ENCODE measurements at places on chromosomes 13 and 19.

DNA sequence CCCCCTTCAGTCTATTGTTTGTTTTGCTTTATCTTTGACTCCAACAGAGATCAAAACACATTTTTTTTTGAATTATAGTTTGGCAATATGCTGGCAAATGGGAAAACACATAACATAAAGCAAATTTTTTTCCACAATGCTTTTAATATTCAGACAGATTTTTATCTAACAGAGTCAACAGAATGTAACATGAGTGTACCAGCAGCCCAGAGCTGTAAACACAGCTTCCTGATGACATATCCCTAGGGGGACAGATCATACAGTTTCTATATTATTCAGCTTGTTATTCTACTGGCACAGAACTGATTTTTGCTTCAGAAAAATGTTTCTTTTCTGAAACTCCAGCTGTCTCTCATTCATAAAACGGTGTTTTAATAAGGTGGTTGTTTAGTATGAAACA lies 168.8 kb downstream of the OLFM4 start:
- DNase-seq, result no peak

- no peak for DNase-seq
These were observed 10.8 kb downstream of the WASF3 start for GRCh38 chr13:26568132-26568815.

DNA sequence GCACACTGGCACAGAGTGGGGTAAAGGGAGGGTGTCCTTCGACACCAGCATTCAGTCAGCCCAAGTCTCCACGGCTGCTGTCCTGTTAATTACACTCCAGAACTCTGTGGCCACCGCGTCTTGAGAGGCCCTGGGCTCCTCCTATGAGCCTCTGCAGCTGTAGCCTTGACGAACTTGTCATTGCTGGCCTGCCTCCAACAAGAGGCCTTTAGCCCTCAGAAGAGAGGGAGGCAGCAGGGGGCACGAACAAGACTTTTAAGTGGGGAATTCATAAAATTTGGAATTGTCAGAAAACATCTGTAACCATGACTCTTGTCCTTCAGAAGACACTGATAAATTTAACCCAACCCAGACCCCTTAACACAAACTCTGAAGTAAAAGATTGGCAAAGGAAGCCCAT lies 241.9 kb downstream of the UQCRFS1 start:
- DNase-seq, result no peak

- no peak for DNase-seq
These were observed 4.2 kb upstream of the ICAM1 start for GRCh38 chr19:10266706-10267105.

DNA sequence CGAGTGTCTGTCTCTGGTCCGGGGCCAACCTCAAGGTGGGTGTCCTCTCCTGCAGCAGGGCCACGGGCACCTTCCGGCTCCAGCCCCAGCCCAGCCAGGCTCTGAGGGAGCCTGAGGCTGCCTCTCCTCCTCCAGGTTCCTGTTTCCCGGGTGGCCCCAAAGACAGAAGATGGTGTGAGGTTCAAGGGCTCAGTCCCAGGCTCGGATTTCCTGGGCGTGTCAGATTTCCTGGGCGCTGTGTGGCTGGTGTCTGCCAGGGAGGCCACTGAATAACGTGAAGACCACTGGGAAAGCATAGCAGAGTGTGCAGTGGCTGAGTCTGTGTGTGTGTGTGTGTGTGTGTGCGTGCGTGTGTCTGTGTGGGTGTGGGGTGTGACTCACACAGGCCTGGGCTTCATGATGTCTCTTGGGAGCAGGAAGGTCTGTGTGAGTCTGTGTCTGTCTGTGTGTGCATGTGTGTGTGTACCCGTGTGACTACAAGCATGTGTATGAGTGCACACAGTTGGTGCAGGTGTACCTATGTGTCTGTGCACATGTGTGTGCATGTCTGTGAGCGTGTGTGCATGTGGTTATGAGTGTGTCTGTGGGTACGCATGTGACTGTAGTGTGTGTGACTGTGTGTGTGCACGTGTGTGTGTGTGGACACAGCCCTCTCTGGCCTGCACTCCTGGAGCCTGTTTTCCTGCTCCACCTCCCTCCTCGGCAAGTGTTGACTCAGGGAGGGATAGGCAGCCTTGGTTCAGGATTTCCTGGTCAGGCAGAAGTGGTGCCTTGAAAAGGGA lies 28.3 kb downstream of the CEBPA start:
- no peak for DNase-seq

DNA sequence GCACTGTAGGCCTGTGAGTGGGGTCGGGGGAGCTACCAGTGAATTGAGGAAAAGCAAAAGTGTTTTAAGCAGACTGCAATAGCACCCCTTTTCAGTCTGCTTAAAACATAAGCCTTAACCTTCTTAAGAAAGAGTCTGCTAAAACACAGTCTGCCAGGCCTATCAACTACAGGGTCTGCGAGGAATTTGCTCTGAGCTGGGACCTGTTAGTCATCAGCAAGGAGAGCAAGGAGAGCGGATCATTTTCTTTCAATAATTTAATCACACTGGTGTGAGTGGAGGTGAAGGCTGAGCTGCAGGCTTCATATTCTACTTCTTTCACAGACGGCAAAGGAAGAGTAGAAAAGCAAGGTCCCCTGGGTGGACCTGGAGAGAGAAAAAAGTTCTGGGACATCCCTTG lies 342.7 kb downstream of the ENOX1 start:
- no peak for DNase-seq

GRCh38 chr13:28474491-28475134 lies 20.3 kb downstream of the FLT1 start:
- no peak for DNase-seq

DNA sequence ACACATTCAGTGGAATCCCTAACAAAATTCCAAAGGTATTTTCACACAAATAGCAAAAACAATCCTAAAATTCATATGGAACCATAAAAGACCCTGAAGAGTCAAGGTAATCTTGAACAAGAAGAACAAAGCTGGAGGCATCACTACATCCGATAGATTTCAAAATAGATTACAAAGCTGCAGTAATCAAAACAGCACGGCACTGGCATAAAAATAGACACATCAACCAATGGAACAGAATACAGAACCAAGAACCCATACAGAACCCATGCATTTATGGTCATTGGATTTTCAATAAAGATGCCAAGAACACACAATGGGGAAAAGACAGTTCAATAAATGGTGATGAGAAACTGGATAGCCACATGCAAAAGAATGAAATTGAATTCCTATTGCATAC lies 32.5 kb downstream of the ZNF566 start:
- no peak for DNase-seq

DNA sequence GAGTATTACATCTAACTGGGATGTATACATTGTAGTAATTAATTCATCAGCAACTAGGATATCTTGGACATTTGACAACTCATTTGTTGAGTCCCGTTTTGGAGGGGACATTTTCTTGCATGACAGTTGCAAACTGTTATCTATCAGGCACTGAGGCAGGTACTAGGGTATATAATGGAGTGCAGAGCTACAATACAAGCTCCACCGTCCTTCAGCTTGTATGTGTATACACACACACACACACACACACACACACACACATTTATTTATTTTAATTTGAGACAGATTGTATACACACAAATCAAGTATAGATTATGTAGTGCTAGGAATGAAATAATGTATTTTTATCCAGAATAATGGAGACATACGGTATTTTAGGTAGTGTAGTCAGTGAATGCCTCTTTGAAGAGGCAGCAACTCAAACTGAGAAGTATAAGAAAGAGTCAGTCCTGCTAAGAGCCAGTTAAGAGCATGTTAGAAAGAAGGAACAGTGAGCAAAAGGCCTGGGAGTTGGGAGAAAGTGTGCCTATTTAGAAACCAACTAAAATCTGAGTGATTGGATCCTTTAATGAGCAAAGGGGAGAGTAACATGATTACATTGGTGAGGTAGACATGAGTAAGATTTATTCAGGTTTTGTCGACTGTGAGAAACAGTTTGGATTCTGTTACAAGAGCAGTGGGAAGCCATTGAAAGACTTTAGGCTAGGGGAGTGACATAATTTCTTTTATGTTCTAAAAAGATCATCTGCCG lies 74.5 kb downstream of the NBEA start:
- DNase-seq, result no peak

DNA sequence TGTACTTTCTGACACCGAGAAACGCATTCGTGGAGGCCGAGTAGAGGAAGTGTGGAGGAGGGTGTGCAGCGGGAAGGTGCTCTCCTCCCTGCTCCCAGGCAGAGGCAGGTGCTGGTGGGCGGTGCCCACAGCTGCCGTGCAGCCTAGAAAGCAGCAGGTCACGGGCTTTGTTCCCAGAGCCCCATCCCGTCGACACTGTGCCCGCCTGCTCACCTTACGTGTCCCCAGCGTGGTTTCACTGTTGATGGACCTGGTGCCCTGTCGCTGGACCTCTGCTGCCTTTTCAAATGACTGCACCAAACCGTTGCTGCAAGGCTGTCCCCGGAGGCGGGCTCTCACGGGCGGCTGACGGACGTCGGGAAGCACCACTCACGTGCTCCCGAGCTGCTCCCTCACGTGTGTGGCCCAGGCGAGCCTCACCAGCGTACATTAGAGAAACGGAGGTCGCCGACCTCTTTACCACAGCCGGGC lies 20.8 kb downstream of the PLEKHJ1 start:
- peak; percentile 47 for DNase-seq

DNA sequence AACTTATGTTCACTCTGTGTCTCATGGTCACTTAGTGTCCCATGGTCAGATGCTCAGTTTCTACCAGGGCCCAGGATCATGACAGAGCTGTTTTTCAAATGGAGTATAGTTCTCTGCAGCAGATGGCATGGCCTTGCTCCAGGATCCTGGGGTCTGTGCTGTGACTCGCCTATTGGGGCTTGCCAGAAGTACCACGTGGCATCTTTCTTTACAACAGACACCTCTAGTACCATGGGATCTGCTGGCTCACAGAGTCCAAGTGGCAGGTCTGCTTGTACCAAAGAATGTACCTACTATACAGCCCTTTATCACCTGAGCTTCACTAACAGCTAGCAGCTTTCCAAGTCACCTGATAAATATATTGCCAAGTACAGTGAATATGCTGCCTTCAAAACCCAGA lies 6.0 kb upstream of the RNF6 start:
- no peak for DNase-seq

DNA sequence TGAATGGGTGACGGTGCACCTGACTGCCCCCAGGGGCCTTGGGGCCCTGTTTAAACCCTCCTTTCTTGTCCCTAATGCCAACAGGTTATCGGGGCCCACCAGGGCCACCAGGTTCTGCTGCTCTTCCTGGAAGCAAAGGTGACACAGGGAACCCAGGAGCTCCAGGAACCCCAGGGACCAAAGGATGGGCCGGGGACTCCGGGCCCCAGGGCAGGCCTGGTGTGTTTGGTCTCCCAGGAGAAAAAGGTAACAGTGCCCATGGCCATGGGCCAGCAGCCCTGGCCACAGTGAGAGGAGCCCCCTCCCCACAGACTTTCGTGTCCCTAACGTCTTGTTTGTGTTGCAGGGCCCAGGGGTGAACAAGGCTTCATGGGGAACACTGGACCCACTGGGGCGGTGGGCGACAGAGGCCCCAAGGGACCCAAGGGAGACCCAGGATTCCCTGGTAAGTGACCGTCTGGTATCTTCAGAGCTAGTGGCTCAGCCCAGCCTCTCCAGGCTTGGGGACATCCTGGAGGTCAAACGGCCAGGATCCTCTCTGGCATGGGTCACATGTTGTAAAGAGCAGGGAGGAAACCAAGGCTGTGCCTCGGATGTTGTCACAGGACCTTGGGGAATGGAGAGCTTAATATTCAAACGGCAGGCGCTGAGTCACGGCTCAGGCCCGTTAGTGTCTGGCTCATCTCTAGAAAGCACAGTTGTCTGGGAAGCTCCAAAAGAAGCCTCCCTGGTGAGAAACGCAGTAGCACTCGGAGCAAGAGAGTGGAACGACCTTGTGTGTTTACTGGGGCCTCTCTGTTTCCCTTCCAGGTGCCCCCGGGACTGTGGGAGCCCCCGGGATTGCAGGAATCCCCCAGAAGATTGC lies 58.3 kb downstream of the RAB20 start:
- no peak for DNase-seq

DNA sequence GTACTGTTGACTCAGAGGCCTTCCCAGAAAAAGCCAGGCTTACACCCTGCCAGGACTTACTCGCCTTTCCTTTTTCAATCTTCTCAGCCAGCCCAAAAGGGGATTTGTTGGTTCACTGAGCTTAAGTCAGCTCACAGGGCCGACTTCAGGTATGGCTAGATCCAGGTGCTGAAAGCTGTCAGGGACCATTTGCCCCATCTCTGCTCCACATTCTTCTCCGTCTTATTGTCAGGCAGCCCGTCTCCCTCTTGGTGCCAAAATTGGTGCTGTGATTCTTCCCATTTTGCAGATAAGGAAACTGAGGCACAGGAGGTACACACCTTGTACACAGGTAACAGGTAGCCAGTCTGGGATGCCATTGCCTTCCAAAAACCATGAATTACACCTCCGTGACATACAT lies 2.4 kb downstream of the C19orf38 start:
- DNase-seq, result no peak

- DNase-seq, result no peak
These were observed 170.4 kb downstream of the COG6 start for GRCh38 chr13:39825886-39826285.

- no peak for DNase-seq
These were observed 245.0 kb downstream of the KLF5 start for GRCh38 chr13:73303851-73304250.

DNA sequence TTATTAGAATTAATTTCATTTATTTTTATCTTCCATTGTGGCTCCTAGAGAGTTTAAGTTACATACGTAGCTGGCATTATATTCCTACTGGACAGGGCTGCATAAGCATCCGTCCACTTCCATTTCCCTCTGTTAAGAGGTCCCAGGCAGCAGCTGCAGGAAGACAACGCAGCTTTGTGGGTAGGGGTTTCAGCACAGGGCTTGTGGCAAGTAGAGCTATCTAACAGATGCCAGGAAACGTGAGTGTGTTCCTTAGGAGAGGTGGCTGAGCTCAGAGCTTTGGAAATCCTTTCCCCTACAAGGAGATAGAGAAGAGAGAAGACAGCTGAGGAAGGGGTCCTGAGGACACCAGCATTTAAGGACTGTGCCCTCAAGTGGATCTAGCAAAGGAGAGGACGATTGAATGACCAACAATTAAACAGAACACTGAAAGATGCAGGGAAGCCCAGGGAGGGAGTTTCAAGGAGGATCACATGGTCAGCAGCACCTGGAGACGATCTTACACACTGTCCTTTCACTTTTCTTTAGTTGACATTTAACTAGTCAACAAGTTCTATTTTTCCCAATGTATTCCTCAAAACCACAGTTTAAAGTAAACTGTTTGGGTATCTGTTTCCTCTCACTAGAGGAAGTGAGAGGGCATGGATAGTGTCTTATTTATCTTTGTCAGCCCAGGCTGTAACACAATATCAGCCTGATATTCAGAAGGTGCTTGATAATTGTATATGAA lies 2.3 kb upstream of the N4BP2L1 start:
- DNase-seq, result no peak

DNA sequence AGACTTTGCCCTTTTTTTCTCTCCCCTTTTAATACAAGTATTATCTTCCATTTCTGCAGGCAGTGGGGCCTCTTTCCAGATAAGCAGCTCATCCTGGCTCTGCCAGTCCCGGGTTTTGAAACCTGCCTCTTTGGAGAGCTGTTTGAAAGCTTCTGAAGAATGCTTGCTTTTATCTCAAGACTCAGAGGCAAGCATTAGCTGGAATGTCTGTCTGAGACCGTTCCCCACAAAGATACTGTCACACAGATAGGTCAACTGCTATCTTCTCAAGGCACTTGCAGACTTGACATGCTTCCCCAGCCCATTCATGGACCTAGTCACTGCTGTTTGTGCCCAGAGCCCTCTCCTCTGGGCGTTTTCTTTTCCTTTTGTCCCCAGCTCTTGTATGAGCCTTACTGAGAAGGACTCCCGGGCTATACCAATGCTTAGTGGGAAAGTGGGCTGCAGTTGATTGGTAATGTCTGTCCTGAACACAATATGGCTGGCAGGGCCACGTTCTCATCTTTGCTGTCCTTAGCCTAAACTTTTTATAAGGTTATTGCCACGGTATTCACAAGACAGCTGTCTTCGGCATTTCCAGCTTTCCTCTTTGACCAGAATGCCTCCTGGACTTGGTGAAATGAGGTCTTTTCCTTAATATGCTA lies 13.4 kb downstream of the SERP2 start:
- no peak for DNase-seq

All from WTC11 (cell line).